ENCODE measurements at places on chromosomes 5 and 9. TPM values are rescaled to one million over a fixed set of nuclear protein-coding genes. Genes with fewer than 3 reads are reported as not detected.

DNA sequence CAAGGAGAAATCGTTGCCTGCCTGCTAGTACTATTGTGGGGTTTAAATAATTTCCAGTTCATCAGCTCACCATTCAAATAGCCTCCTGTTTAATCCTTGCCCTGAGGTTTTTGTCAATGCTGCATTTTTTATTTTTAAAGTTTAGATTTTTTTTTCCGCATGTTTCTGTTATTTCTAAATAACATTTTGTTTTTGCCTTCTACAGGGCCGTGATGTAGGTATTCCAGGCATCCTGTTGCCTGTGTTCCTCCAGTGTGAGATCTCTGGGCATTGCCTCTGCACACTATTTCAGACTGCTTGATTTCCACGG lies 124.3 kb downstream of the HSD17B3 start:
- H3K36me3 ChIP-seq = no peaks in the 10 kb centered on the region
- no peak overlapping the region for H3K4me3 ChIP-seq
- no peak for DNase-seq
- H3K27me3 ChIP-seq = no peaks in the 10 kb centered on the region
- H3K4me1 ChIP-seq = no peaks in the 10 kb centered on the region

Gene MCC
- total RNA-seq = 5.5 TPM

DNA sequence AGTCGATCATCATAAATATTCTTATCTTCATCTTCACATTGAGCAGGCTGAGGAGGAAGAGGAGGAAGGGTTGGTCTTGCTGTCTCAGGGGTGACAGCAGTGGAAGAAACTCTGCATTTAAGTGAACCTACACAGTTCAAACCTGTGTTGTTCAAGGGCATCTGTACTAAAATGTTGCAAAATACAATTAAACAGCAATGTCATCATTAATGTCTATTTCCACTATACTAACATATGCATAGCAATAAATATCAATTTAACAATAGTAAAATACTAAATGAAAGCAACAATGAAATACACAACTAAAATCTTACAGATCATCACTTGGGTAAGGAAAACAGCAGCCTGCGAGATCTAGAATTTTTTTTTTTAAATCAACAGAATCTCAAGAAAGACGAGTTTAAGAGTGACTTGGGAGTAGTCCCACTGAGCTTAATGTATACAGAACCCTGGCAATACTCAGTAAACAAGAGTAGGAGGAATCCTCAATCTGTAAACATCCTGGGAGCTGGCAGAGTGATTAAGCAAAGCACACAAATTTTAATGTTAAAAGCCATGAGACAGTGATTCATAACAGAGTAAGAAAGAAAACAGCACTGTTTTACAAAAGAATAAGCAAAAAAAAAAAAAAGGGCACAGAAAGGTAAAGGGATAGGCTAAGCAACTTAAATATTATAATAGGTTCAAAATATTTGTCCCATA lies 10.0 kb downstream of the HOMER1 start:
- no peaks in the 10 kb centered on the region for H3K36me3 ChIP-seq
- no peak overlapping the region for H3K27ac ChIP-seq
- no peaks in the 10 kb centered on the region for H3K27me3 ChIP-seq
- DNase-seq = no peak

Gene FGF10
- not detected for total RNA-seq

DNA sequence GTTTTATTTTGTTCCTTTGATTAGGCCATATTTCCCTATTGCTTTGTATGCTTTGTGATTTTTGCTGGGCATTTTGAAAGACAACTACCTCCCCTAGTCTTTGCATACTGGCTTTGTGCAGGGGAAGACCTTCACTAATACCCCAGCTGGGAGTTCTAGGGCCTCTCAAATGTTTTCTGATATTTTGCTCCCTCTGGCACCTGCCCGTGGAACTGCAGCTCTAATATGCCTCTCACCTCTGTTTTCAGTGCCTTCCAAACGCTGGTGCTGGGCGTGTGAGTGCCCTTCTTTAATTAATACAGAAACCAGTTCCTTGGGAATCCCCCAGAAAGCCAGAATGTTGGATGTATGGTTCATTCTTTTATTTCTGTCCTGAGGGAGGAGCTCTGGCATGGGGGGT lies 204.5 kb downstream of the COMMD10 start:
- no peaks in the 10 kb centered on the region for H3K27me3 ChIP-seq
- DNase-seq = no peak
- H3K4me1 ChIP-seq = no peaks in the 10 kb centered on the region
- H3K4me3 ChIP-seq = no peak overlapping the region

DNA sequence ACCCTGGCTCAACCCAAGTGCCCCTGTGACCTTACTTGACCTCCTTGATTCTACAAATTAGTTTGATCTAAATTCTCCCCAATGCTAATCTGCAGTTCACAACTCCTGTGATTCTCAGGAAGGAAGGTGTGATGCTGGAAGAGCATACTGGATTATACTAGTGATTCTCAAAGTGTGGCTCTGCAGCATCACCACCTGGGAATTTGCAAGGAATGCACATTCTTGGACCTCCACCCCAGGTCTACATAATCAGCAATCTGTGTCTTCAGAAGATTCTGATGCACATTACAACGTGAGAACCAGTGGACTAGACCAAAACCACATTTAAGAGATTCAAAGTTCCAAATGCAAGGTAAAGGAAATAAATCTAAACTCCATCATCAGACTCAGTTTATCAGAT lies 198.6 kb downstream of the AGTPBP1 start:
- DNase-seq = no peak
- no peaks in the 10 kb centered on the region for H3K27me3 ChIP-seq
- H3K4me3 ChIP-seq = no peak overlapping the region
- H3K4me1 ChIP-seq = no peaks in the 10 kb centered on the region
- H3K27ac ChIP-seq = no peak overlapping the region
- H3K36me3 ChIP-seq = no peaks in the 10 kb centered on the region

Gene SEC61B
- 110 TPM for total RNA-seq

DNA sequence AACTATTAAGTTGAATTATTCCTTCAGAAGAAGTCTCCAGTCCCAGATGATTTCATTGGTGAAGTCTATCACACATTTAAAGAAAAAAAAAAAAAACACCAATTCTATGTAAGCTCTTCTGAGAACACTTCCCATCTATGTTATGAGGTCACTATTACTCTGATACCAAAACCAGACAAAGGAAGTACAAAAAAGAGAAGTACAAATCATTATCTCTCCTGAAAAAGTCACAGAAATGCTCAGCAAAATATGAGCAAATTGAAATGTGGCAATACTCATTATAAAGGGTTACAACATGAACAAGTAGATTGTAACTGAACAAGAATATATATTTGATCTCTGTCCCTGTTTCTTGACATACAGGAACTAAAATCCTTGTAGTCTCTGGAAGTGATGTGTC lies 280.4 kb downstream of the TLE1 start:
- no peaks in the 10 kb centered on the region for H3K27me3 ChIP-seq
- H3K36me3 ChIP-seq = no peaks in the 10 kb centered on the region
- no peak overlapping the region for H3K27ac ChIP-seq

GRCh38 chr5:95712347-95712958 lies 18.7 kb upstream of the RHOBTB3 start:
- H3K36me3 ChIP-seq = no peaks in the 10 kb centered on the region
- H3K4me3 ChIP-seq = no peak overlapping the region
- no peaks in the 10 kb centered on the region for H3K4me1 ChIP-seq

Gene LRRC26
- total RNA-seq = not detected

All from Karpas-422 (cell line).